ENCODE measurements at places on chromosomes 3 and 15.

GRCh38 chr3:43964640-43965039 is 273.9 kb downstream of the ABHD5 start:
- DNase-seq, result no peak

- DNase-seq, result no peak
Observed at GRCh38 chr3:150172356-150172755, 201.7 kb upstream of the PFN2 start.

DNA sequence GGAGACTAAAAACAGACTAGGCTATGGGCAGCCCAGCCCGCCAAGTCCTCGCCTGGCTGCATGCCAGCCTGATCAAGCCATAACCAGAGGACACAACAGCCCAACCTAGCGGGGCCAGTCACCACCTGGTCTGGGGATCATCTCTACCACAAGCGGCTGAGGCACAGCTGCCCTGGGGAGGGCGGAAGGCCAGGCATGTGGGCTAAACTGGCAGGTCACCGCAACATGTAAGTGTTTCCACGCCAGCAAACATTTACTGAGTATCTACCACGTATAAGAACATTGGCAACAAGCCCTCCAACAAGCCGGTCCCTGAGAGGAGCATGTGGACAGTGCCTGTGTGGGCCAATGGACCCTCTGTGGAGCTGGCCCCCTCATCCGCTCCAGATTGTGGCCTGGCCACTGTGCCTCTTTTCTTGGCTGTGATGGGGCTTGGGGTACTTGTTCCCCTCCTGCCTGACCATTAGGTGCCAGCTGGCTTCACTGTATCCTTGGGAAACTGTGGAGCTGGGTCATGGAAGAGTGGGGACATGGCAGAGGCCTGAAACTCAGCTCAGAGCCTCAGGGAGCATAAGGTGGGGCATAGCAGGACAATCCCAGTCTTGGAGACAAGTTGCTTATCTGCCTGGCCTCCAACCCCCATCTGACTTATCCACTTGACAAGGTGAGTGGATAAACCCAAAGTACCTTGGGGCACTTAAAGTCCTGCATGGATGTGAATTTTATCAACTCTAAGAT is 9.0 kb downstream of the UBXN7 start:
- peak; percentile 35 for DNase-seq

DNA sequence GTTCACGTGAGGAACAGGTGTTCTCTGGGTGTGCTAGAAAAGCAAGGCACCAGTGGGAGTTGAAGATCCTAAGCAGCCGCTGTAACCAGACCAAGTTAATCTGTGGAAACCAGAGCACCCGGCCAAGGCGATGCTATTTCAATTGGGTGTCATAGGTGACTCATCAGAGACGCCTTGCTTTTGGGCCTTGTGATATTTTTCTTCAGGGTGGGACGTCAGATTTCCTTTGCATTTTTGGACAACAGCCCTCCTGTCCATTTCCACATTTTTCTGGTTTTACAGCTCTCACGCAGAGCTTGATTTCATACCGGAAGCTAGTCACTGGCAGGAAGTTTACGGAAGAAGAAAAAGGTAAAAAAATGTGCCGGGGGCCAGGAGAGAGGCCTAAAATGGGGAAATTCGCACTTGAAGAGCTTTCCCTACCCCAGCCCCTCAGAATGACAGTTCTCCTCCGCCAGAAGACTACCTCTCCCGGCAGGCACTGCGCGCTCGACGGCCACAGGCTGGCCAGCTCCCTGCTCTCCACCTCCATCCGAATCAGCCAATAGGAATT is 471 bp upstream of the KBTBD8 start:
- no peak for DNase-seq

GRCh38 chr3:151553888-151554287 is 93.0 kb upstream of the IGSF10 start:
- DNase-seq, result no peak

DNA sequence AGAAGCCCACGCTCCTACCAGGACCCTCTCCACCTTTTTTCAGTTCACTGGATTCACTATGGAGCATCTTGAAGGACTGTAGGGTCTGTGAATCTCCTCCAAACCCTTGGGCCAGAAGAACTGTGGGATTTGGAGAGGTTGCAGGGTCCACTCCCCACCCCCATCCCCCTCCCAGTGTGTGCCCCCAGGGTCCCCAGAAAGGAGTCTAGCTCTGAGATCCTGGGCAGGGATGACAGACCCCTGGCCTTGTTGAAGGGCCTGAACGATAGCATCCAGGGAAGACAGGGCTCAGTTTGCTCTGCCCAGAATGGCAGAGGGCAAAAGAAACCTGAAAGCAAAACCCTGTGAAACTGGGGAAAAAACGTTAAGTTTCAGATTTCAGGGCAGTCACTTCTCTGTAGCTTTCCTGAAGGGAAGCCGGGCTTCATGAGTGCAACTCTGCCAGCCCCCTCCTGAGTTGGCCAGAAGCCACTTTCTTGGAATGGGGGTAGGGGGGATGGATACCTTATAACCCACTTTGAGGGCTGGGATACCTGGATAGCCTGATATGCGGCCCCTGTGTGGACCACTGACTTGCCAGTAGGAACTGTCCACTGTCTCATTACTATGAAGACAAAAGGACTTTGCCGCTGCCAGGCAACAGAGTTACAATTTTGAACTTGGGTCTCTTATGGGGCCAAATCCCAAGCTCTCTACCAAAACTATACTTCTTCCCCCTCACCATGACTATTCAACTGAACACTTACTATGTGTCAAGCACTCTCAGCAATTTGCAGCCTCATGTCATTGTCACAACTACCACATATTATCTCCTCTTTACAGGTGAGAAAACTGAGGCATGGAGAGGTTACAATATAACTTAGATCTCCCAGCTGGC is 1.6 kb upstream of the CISH start:
- no peak for DNase-seq

- DNase-seq, result no peak
Observed at GRCh38 chr3:21105784-21106183, 645.2 kb downstream of the ZNF385D start.

GRCh38 chr3:66299891-66300290 is 79.1 kb downstream of the SLC25A26 start:
- DNase-seq, result no peak

DNA sequence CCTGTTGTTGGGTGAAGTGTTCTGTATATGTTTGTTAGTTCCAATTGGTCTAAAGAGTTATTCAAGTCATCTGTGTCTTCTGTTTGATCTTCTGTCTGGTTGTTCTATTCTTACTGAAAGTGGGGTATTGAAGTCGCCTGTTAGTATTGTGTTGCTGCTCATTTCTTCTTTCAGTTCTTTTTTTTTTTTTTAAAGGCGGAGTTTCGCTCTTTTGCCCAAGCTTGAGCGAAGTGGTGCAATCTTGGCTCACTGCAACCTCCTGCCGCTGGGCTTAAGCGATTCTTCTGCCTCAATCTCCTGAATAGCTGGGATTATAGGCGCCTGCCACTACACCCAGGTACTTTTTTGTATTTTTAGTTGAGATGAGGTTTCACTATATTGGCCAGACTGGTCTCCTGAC is 23.5 kb downstream of the PFN2 start:
- DNase-seq, result no peak

- no peak for DNase-seq
Observed at GRCh38 chr3:3503411-3503810, 295.8 kb upstream of the LRRN1 start.

GRCh38 chr3:45479621-45480035 is 91.3 kb downstream of the LARS2 start:
- no peak for DNase-seq

DNA sequence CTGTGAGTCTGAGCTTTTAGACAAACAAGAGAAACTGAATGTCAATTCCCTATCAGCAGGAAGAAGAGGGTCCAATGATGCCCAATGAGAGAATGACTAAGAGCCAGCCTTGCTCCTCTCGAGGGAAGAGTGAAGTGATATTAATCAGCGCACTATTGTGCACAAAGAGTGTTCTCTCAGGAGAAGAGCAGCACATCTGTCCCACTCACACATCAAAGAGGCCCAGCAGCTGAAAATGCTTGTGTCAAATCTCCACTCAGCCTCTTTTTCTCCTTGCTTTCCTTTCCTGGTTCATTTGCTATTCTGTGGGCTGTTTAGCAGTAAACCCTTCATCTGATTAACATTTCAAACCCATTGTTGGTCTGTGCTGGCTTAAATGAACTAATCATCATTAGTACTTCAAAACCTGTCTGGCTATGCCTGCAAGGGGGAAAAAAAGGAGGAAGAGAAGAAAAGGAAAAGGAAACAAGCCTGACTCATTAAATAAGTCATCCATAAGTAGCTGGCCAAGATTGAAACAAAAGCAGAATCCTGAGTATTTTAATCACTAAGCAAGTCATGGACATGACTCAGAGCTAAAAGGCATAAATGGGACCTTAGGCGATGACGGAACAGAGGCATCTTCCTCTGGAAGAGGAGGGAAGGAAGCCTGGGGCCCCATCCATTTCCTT is 912.7 kb downstream of the TUSC7 start:
- no peak for DNase-seq

DNA sequence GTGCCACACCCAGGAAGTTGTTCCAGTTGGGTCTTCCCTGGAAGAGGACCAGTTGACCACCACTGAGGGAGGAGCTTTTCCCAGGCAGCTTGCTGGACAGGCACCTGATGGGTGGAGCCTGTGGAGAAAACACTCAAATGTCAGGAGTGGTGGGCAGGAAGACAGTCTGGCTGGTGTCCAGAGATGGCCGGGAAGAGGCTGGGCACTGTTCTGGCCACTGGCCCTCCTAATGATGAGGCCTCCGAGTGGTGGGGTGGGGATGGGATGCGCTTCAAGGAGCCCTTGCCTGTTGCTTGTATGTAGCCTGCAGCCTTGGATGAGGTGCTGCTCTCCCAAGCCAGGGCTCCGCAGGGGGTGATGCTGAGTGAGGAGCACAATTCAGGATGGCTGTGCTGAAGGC is 12.3 kb downstream of the PLEKHO2 start:
- no peak for DNase-seq

DNA sequence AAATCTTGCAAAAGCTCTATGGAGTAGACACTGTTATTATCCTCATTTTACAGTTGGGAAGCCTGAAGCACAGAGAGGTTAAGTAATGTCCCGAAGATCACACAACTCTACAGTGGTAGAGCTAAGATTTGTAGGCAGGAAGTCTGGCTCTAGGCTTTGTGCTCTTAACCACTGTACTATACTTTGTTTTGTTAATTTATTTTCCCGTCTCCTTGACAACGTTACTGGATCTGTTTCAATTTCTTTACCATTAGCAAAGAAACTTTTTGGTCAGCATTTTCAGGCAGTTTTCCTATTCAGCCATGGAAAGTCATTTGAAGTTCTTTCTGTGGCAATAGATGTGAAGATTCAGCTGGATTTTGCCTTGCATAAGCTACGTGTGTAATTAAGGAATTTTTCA is 51.7 kb downstream of the OTOL1 start:
- no peak for DNase-seq

DNA sequence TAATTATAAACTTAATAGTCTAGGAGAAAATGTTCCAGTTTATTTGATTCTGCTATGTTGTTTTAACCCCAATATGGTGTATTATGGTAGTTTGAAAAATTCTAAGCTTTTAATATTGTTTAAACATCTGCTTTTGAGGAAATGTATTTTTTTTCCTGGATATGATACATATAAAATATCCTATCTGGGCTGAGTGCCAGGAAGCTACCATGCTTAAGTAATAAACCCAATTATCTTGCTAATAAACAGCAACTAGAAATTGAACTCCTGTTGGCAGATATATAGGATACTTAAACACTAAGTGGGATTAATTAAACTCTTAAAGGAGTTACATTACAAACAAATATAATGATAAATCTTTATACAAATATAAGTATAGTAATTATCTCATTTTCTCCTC is 293.7 kb upstream of the GRM7 start:
- DNase-seq, result no peak

GRCh38 chr3:131755380-131755779 is 252.6 kb upstream of the MRPL3 start:
- no peak for DNase-seq

- no peak for DNase-seq
Observed at GRCh38 chr15:93929375-93930094, 301.8 kb upstream of the MCTP2 start.

GRCh38 chr3:133997871-133998635 is 31.7 kb downstream of the SLCO2A1 start:
- no peak for DNase-seq

DNA sequence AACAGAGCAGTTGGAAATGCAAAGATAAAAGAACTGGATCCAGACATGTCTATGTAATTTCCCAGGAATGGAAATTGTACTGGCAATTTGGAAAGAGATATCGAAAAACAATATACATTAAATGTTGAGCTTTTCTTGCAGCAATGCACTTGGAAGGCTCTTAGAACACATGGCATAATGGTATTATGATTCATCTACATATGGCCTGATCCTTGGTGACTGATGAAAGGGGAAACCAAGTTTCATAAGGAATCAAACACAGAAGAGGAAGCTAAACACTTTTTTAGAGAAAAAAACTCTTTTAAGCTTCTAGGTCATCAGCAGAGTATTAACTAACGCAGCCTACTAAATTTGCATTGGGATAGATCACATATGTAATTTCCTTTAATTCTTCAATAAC is 12.4 kb upstream of the GREM1 start:
- DNase-seq, result no peak

DNA sequence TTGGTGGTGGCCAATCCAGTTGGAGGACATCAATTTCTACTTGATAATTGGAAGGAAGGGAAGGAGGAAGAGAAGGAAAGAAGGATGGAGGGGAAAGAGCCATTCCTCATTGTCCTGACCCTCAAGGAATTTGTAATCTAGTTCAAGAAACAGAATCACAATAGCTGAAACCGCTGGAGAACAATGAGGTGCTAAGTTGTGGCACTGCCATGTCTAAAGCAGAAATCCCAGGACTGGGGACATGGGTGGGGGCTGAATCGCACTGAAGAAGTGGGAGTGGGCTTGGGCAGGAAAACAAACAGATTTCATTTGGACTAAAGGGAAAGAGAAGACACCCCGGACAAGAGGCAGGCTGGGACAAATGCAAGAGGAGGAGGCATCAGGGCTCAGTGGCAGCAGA is 183.6 kb downstream of the UACA start:
- DNase-seq, result no peak

DNA sequence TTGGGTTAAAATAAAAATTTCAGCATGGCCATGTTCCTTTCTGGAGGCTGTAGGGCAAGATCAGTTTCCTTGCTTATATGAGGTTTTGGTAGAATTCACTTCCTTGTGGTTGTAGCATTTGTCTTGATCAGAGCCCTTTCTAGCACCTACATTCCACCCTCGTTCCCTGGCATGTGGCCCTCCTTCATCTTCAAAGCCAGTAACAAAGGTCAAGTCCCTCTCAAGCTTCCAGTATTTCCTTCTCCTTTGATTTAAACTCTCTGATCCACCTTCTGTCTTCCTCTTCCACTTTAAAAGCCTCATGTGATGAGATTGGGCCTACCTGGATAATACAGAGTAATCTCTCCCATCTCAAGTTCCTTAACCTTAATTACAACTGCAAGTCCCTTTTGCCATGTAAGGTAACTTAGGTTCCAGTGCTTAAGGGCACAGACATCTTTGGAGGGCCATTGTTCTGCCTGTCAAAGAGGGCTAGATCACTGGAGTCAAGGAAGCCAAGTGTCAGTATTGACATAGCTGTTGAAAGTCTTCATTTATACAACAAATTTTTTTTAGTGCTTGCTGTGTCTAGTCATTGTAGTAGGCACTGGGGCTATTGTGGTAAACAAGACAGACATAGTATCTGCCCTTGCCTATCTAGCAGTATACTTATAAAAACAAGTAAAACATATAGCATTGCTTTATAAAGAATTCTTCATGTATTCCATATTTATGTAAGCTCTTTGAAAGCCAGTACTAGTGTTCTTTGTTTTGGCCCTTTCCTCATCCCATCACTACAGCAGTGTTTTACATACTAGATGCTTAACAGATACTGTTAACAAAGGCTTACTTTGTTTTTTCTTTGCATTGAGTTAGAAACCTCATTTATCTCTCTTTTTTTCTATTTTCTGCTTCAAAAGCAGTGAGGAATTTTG is 40.7 kb downstream of the GLCE start:
- DNase-seq, result no peak
